ENCODE measurements at places on chromosomes 12 and 14.

DNA sequence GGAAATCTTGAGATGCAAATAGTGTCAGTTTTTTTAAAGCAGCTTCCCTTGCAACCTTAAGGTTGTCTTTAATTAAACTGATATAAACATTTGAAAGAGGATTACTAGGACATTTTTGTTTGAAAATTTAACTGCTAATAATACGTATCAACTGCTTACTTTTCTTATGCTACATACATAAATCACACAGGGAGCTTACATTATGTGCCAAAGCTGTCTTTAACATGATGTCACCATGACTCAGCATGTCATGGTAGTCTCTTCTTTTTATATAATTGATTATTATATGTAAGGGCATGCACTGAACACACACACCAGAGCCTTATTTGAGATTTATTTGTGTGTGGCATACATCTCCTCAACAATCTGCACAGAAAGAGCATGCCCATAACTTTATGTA lies 63.0 kb upstream of the PTHLH start:
- no peak for DNase-seq

GRCh38 chr12:107304588-107305532 lies 211.5 kb upstream of the CRY1 start:
- DNase-seq, result no peak

GRCh38 chr12:28883406-28883997 lies 265.6 kb upstream of the FAR2 start:
- DNase-seq, result no peak

- no peak for DNase-seq
Observed at GRCh38 chr12:92408072-92408900, 262.6 kb upstream of the BTG1 start.

- no peak for DNase-seq
Observed at GRCh38 chr14:44669496-44669895, 162.4 kb upstream of the FSCB start.

DNA sequence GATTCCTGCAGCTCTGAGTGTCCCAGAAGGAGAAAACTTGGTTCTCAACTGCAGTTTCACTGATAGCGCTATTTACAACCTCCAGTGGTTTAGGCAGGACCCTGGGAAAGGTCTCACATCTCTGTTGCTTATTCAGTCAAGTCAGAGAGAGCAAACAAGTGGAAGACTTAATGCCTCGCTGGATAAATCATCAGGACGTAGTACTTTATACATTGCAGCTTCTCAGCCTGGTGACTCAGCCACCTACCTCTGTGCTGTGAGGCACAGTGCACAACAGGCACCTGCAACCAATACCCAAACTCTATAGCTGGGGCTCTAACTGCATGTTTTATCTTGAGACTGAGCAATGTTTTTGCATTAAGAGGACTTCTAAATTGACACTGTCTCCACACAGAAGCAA lies 379.2 kb upstream of the OR4E1 start:
- DNase-seq, result no peak

All from renal pelvis (tissue), 12 donors.